ENCODE measurements at places on chromosomes 12 and 14.

DNA sequence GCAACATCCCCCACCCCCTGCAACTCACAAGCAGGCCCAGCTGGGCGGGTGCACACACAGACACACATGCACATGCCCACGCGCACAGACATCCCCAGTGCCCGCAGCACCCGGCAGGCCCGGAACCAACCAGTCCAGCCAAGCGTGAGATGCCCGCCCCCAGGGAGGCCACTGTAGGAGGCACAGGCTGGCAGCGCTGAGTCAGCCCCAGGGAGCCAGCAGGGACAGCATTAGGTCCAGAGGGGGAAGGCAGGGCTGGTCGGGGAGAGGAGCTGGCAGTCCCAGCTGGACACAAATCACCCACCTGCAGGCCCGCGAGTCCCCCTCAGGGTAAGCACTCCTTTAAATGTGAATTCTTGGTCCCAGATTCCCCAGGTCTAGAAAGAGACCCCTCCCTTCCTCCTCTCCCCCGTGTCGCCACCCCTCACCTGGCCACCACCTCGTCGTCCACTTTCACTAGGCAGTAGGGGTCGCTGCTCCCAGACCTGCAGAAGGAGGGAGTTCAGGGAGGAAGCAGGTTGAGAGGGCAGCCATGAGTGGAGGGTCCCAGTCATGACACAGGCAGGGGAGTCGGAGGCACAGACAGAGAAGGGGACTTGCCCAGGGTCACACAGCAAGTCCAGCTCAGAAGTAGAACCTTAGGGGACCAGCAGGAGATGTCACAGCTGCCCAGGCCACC lies 5.0 kb downstream of the RASAL1 start:
- DNase-seq, result no peak

- DNase-seq, result peak; percentile 78
Measured at GRCh38 chr12:79298506-79298905, 392.3 kb downstream of the PAWR start.

DNA sequence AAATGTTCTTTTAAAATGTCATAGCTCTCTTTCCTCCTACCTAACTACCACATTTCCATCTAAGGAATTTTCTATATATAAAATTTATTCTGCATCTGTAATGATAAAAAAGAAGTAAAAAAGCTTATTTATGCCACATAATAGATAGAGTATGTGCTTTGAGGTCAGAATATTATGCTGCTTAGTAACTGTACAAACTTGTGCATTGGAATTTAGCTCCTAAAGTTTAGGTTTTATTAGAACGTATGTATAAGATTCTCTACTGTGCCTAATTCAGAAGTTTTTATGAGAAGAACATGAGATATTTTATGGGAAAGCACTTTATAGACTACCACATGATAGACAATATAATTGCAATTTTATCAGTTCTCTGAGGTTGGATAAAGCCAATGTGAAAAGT lies 384.6 kb downstream of the SLC16A7 start:
- DNase-seq, result no peak

DNA sequence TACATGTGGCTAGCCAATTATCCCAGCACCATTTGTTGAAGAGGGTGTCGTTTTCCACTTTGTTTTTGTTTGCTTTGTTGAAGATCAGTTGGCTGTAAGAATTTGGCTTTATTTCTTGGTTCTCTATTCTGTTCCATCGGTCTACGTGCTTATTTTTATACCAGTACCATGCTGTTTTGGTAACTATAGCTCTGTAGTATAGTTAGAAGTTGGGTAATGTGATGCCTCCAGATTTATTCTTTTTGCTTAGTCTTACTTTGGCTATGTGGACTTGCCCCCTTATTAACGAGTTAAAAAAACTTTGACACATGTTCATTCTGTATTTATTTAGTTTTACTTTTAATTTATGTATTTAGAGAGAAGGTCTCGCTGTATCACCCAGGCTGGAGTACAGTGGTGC lies 120.4 kb downstream of the ADCK1 start:
- no peak for DNase-seq
